Fibroblast of skin of abdomen (primary cell): ENCODE measurements at places on chromosomes 3 and 15.

GRCh38 chr3:48565591-48566400 is 2.2 kb upstream of the UCN2 start:
- DNase-seq: peak; percentile 48

GRCh38 chr15:82300883-82301282 is 38.3 kb downstream of the SAXO2 start:
- no peak for DNase-seq

GRCh38 chr15:63339006-63339766 is 42.5 kb downstream of the CA12 start:
- no peak for DNase-seq

GRCh38 chr3:156044634-156044975 is 75.8 kb upstream of the KCNAB1 start:
- DNase-seq: no peak

DNA sequence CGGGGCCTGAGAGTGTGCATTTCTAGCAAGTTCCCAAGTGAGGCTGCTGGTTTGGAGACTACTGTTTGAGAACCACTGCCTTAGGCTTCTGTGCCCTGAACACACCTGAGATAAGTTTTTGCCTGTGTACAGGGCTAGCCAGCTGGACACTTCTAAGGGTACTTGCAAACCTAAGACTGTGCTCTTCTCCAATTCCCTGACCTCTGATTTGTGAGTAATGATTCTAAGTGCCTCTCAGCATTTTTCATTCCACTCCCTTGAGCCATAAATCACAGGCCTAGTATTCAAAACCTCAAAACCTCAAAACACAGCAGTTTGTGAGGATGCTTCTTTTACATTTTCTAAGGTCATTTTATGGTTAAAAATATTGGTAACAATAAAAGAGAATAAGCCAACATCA is 148.4 kb downstream of the CHST2 start:
- DNase-seq: peak; percentile 53

DNA sequence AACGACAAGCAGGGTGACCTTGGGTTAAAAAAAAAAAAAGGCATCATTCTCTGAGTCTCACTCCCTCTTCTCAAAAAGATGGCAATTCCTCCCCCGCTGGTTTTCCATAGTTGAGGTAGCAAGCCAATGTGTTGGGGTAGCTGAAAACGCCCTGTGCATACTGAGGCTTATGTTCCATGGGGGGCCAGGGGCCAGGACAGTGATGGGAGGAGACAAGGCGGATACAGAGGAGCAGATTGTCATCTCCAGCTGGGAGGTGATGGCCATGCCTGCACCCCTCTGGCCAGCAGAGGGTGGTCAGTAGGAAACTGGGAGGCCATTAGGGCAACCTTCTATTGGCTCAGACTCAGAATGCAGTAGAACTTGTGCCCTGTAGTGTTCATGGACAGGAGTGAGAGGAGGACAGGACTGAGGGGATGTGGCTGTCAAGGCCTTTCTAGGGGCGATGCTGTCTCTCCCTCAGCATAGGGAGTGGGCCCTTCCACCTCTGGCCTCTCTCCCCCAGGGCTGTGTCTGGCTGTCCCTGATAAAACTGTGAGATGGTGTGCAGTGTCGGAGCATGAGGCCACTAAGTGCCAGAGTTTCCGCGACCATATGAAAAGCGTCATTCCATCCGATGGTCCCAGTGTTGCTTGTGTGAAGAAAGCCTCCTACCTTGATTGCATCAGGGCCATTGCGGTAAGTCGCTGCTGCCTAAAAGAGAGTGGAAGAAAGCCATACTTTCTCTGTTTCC is 1.9 kb downstream of the TF start:
- no peak for DNase-seq

DNA sequence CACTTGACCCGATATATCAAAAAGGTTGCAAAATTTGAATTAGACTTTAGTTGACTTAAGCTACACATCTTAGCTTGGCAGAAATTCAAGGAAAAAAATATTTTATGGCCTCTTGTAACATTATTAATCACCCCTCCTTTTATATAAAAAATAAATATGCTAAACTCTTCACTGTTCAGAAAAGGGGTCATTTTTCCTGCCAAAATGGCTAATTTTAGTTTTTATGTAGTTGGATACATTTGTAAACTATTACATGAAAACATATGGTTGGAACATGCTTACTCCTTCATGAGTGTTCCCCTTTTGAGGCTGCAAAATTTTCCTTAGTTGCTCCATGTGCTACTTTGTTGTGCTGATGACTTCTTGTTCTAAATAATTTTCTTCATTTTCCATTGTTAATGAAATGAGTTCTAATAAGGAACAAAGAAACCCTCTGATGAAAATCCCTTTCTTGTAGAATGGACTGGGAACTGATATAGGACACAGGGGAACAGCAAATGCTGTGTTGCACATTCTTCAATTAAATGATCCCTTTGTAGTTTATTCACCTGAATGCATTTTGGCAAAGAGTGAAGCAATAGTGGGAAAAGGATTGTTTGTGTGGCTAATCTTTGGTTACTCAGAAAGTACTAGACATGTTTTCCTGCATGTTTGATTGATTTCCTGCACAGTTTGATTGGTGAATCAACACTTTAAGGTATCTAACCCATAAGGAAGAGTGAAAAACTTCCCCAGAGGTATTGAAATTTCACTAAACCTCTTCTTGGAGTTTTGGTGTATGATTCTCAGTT is 349.3 kb downstream of the TIGIT start:
- no peak for DNase-seq

- DNase-seq: no peak
Observed at GRCh38 chr3:9691636-9692035, 12.0 kb upstream of the CPNE9 start.

- peak; percentile 78 for DNase-seq
Observed at GRCh38 chr3:11059090-11059798, 66.7 kb downstream of the SLC6A1 start.

GRCh38 chr3:107939691-107940442 is 151.0 kb downstream of the CD47 start:
- no peak for DNase-seq

GRCh38 chr15:35724626-35725025 is 178.7 kb upstream of the DPH6 start:
- DNase-seq: no peak

DNA sequence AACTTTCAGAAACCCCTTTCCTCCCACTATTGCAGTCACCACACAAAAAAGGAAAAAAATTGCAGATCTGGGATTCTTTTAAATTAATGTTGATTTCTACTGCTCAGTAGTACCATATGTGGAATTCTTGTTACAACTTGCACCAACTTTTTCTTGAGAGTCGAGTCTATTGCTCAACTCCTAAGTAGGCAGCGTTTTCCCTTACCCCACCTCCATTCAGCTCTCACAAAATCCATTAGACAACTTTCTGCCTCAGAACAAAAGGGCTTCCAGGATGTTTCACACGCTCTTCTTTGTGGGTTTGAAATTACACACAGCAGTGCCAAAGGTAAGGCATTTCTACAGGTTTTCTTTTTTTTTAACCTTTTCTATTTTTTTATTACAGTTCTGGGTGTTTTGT is 179.5 kb downstream of the ANXA2 start:
- no peak for DNase-seq
